NCI-H1417 (cell line): ENCODE measurements at places on chromosomes 7 and 10.

DNA sequence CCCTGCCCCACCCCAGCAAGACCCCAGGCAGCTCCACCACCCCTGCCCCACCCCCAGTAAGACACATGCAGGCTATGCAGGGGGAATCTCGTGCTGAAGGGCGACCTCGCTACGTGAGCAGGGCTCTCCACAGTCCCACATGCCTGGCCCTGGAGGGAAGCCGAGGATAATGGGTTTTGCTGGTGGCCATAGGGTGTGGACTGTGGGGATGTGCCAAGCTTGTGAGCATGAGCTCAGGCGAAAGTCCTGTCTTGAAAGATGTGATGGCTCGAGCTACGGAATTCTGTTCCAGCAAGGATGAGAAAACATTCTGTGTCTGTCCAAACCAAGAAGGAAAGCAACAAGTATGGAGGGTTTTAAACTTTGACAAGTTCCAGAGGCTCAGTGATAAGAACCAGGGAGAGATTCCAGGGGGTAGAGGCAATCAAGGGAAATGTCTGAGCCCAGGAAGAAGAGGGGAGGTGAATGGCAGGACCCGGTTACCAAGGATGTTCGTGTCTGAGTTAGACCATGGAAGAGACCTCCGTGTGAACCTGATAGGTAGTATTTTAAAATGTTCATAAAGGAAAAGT lies 63.1 kb downstream of the PYROXD2 start:
- no peak for DNase-seq

DNA sequence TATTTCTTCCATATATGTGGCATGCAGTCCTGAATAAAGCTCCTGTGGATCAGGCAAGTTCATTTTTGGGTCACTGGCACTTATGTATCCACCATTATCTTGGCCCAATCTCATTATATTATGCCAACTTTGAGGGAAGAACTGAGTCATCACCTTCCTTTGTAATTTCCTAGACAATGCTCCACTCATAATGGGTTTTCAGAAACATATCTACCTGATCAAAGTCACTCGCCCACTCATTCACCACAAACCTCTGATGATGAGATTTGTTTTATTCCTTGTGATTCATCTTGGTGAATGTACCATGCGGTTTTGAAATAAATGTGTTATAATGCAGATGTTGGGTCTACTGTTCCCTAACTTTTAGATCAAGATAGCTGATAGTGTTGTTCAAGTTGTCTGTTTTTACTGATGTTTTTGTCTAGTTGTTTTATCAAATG lies 525.8 kb downstream of the KIF20B start:
- DNase-seq: no peak

- no peak for DNase-seq
Measured at GRCh38 chr10:116720241-116720643, 22.1 kb downstream of the HSPA12A start.

- no peak for DNase-seq
Measured at GRCh38 chr7:24656608-24657007, 83.4 kb downstream of the PALS2 start.

DNA sequence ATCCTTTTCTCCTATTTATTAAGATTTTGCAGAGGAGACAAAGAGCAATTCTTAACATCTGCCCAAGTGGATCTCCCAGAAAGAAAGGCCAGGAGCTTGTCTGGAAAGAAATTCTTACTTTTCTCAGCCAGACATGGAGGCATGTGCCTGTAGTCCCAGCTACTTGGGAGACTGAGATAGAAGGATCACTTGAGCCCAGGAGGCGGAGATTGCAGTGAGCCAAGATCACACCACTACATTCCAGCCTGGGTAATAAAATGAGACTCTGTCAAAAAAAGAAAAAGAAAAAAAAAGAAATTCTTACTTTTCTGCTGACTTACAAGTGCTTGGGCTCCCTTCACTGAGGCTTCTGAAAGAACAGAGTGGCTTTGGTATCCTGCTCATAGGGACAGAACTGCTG lies 2.4 kb upstream of the CYP3A43 start:
- no peak for DNase-seq

- DNase-seq: no peak
Measured at GRCh38 chr7:30965372-30965771, 1.6 kb downstream of the GHRHR start.

GRCh38 chr7:38481401-38481800 lies 149.8 kb downstream of the AMPH start:
- peak; percentile 31 for DNase-seq

- DNase-seq: no peak
Measured at GRCh38 chr10:14072541-14072940, 258.2 kb downstream of the FRMD4A start.

DNA sequence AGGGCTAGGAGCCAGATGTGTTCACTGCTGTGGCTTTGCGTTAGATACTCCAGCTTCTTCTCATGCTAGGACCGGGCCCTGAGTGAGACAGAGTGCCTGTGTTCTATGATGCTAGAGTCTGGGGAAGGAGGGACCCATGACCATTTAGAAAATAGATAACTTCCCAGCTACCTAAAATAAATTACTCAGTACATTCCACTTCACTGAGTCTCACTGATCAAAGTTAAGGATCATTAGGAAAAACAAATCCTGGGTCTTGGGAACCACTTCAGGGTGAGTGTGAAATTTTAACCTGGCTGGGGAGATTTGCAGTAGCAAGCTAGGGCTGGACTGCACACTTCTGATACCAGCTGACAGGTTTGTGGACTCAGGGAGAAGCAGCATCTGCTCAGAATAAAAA lies 138.1 kb downstream of the EMX2 start:
- DNase-seq: no peak

DNA sequence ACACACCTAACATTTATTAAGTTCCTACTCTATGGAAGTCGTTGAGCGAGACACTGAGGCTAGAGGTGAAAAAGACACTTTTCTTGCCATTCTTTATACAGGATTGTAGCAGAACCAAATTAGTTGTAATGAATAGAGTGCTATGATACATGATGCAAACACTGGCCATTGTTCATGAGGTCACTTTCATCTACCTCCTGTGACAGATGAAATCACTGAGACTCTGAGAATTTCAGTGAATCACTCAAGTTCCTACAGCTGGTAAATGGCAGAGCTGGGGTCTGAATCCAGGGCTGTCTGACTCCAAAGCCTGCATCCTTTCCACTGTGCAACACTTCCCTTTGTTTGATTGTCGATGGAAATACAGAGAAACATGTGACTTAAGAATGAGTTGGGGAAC lies 657.6 kb downstream of the LRMDA start:
- no peak for DNase-seq

- no peak for DNase-seq
Measured at GRCh38 chr10:124755581-124755980, 11.4 kb upstream of the FAM53B start.

DNA sequence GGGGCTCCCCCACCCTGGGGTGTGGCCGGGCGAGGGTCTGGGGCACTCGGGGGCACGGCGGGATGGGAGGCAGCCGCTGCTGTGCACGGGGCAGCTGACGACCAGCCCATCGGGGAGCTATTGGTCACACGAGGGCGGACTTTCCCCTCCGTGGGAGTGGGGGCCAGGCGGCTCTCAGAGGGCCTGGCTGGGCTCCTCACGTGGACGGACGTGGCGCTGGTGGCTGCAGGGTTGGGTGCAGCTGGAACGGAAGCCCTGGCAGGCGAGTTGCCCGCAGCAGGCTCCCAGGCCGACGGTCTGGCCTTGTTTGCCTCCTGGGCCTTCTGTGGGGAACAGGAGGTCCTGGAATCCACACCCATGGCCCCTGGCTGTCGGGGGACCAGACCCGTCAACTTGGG lies 14.3 kb downstream of the MICALL2 start:
- DNase-seq: no peak

DNA sequence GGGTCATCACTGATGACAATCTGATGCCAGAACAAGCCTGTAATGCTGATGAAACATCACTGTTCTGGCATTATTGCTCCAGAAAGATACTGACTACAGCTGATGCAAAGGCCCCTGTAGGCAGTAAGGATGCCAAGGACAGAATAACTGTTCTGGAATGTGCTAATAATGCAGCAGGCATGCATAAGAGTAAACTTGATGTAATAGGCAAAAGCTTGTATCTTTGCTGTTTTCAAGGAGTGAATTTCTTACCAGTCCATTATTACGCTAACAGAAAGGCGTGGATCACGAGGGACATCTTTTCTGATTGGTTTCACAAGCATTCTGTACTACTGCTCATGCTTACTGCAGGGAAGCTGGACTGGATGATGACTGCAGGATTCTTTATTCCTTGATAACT lies 18.7 kb downstream of the LCOR start:
- DNase-seq: no peak

DNA sequence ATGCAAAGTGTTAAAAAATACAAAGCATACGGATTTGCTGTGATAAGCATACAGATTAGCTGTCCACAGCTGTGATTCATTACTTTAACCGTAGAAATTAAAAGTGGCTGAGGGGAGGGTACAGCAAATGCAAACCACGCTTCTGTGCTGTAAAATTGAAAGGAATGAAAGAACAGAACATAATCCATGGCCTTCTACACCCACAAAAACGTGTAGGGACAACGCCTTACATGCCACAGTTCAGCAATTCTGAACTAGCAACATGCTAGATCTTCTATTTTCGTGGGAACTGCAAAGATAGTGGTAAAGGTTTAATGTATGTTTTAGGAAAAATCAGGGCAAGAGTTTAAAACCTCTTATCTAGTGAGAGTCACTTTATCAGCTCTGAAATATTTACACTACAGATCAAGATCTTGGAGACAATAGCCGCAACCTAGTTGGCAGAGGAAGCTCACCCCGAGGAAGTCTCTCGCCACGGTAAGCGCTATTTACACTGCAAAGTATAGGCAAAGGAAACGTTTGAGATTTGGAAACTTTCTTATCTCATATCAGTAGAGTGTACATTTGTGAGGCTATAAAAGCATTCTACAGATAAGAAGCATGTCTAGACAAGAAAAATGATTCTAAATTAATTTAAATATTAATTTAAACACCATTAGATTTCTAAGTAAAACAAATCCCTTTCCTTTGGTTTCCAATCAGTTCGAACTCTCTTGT lies 193.6 kb downstream of the MLLT10 start:
- no peak for DNase-seq

- no peak for DNase-seq
Measured at GRCh38 chr10:73866621-73867020, 7.7 kb downstream of the CAMK2G start.

DNA sequence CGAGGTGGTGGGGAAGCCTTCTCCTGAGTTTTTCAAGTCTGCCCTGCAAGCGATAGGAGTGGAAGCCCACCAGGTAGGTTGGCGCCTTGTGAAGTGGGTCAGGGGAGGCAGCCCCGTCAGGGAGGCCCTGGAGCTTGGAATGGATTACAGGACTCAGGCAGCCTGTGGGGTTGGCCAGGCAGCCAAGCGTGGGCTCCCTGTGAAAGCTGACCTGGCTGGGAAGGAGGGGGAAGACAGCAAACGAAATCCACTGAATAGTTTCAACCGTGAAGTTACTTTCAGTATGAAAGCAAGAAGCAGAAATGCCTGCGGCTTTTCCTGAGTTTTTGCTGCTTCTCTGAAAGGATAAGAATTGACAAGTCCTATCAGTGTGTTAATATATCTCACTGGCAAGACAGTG lies 36.4 kb downstream of the LHPP start:
- no peak for DNase-seq

DNA sequence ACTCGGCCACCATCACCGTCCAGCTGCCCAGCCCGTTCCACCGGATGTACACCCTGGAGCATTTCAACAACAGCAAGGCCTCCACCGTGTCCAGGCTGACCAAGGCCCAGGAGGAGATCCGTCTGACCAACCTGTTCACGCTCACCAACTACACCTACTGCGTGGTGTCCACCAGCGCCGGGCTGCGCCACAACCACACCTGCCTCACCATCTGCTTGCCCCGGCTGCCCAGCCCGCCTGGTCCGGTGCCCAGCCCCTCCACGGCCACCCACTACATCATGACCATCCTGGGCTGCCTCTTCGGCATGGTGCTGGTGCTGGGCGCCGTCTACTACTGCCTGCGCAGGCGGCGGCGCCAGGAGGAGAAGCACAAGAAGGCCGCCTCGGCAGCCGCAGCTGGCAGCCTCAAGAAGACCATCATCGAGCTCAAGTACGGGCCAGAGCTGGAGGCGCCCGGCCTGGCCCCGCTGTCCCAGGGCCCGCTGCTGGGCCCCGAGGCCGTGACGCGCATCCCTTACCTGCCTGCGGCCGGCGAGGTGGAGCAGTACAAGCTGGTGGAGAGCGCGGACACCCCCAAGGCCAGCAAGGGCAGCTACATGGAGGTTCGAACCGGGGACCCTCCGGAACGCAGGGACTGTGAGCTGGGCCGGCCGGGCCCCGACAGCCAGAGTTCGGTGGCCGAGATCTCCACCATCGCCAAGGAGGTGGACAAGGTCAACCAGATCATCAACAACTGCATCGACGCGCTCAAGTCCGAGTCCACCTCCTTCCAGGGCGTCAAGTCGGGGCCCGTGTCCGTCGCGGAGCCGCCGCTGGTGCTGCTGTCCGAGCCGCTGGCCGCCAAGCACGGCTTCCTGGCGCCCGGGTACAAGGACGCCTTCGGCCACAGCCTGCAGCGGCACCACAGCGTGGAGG lies 75.8 kb downstream of the ELFN1 start:
- no peak for DNase-seq

DNA sequence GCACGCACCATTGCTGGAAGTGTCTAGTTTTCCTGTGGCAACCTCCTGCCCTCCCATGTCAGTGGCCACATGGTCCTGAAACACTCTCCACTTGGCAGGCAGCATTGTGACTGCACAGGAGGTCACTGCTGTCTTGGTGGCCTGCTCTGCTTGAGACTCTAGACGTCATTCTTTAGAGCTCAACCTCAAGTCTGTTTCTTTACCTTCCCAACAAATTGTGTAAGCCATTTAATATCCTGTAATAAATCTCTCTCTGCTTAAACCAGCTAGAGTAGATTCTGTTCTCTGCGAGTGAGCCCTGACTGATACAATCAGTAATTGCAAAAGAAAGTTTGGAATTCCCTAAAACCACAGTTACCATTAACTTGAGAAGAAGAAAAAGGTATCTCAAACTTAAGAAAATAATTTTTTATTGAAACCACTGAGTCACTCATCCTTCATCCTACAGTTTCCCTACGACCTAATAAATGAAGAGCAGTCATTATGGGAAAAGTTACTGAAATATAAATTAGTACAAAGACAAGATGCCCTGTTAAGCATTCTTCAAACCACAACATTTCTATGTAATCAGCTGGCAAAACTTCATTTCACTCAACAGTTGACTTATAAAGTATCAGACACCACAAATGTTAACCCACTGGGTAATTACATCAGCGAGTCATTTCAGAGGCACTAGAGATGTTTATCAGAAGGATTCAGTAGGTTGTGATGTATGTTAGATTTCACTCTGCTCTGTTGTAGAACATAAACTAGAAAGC lies 18.0 kb downstream of the SLC25A13 start:
- peak; percentile 44 for DNase-seq

- no peak for DNase-seq
Measured at GRCh38 chr10:85967594-85967993, 399.0 kb downstream of the GRID1 start.
